ENCODE measurements at places on chromosomes 12 and 14.

GRCh38 chr14:49480053-49480760 lies 106.0 kb downstream of the RPS29 start:
- no peak for DNase-seq

DNA sequence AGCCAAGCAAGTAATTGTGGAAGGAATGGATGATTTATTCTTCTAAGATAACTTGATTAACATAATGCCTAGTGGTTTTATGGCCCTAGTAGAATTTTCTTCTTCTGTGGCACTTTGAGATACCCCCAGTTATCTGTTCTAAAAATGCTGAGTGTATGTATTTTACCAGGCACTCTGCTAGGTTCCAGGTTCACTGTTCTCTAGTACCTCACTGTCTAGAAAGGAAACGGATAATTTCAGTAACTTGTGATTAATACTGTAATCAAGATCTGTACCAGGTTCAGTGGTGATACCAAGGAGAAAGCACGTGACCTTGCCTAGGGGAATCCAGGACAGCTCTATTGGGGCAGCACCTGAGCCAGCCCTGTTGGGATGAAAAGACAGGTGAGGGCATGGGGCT lies 8.0 kb downstream of the ANO6 start:
- DNase-seq = no peak

DNA sequence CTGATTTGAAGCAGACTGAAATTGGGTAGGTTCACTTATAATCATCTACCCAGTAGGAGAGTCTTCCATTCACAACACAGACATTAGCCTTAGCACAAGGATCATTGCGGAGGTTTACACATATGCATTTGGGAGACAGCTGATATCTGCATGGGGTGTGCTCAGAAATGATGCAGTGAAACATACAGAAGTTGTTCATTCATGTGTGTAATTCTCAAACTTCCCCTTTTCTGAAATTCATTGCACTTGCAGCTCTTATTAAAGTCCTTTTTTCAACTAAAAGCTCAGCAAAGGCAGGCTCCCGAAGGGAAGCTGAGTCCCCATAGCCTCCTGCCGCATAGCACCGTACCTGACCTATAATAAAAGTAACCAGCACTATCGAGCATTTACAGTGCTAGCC lies 218.3 kb upstream of the CRY1 start:
- DNase-seq = no peak

GRCh38 chr12:86666316-86666715 lies 410.1 kb upstream of the MGAT4C start:
- no peak for DNase-seq

DNA sequence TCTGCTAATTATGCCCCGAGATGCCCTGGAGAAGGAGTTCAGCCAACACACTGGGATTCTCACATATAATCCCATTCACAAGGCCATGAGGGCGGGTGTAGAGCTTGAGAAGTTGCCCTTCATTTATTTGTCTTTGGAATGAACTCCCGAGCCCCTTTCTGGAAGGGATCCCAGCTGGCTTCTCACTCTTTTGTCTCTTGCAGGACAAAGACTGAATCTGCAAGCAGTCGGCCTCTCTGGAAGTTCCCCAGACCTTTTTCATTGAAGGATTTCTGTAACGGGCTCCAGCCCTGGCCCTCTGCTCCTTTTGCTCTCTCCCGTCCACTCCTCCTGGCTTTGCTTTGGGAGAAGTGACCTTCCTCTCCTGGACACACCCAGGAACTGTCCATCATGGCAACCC lies 163.3 kb upstream of the SFSWAP start:
- DNase-seq = no peak

GRCh38 chr14:51501746-51502145 lies 150.0 kb upstream of the FRMD6 start:
- DNase-seq = no peak

DNA sequence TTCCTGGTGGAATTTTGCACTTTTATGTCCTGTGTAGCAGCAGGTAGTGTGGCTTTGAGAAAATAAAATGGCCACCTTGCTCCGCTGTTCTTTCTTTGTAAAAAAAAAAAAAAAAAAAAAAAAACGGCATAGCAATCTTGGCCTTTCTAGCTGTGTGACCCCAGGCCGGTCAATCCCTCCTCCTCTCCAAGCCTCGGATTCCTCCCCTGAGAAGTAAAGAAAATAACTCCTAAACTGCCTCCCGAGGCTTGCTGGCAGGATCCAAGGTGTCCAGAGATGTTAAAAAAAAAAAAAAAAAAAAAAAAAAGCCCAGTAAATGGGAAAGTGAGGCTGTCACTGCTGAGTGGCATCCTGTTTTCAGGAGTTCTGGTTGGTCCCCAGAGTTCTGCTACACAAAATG lies 23.9 kb upstream of the MAP1LC3B2 start:
- no peak for DNase-seq

- DNase-seq = no peak
These were observed 37.8 kb downstream of the TMX1 start for GRCh38 chr14:51277753-51278415.

GRCh38 chr12:120103371-120103770 lies 13.2 kb downstream of the RAB35 start:
- no peak for DNase-seq

DNA sequence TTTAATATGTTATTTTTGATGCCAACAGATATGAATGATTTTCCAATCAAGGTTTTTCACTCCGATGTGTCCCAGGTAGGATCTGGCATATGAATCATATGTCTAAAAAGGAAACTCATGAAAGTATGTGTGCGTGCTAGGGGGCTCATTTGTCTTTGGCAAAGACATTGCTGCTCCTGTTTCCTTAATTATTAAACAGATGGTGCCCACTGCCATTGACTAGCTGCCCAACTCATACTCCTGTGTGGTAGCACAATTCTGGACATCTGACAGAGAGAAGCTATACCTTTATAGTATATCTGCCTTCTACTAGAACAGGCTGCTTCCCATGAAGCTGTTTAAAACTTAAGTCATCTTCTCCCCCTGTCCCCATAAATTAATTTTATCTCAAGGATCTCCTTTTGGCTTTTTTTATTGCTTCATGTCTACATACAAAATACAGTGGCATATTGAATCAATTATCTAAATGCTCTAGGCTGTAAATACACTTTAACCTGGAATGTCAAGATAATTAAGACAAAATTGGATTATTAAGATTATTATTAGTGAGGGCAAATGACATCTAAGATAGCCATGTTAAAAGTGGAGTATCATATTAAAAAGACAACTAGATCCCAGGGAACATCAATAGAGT lies 1.4 kb upstream of the PDE3A start:
- DNase-seq = no peak

GRCh38 chr14:91858536-91859275 lies 8.6 kb downstream of the TC2N start:
- DNase-seq = no peak

DNA sequence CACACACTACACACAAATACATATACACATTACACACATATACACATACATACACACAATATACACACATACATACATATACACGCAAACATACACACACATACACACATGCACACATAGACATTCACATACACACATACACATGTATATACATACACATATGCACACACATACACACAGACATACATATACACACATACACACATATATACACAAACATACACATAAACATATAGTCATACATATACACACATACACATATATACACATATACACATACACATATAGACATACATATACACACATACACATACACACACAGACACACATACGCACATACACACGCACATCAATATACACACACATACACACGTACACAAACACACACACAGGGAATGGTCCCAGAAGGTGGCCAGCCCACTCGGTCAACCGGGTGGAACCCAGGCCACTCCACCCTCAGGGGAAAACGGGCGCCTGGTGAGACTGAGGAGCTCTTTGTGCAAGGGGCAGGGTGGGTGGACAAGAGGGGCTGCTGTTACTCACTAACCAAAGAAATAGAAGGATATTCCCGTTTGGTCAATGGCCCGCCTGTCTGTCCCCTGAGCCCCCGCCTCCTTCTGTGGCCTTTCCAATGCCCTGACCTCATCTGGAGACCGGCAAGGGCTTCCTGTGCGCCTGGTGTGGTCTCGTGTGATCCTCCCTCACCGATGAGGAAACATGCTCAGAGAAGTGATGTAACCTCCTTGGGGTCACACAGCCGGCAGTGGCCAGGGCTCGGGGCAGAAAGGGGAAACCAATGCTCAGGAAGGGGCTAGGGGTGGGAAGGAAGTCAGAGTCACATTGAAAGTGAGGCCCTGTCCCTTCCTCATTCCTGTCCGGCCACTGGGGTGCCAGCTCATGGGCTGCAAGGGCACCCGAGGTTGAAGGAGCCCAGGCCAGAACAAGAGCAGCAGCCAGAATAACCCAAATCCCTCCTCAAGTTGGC lies 5.3 kb downstream of the TRPV4 start:
- DNase-seq = no peak

DNA sequence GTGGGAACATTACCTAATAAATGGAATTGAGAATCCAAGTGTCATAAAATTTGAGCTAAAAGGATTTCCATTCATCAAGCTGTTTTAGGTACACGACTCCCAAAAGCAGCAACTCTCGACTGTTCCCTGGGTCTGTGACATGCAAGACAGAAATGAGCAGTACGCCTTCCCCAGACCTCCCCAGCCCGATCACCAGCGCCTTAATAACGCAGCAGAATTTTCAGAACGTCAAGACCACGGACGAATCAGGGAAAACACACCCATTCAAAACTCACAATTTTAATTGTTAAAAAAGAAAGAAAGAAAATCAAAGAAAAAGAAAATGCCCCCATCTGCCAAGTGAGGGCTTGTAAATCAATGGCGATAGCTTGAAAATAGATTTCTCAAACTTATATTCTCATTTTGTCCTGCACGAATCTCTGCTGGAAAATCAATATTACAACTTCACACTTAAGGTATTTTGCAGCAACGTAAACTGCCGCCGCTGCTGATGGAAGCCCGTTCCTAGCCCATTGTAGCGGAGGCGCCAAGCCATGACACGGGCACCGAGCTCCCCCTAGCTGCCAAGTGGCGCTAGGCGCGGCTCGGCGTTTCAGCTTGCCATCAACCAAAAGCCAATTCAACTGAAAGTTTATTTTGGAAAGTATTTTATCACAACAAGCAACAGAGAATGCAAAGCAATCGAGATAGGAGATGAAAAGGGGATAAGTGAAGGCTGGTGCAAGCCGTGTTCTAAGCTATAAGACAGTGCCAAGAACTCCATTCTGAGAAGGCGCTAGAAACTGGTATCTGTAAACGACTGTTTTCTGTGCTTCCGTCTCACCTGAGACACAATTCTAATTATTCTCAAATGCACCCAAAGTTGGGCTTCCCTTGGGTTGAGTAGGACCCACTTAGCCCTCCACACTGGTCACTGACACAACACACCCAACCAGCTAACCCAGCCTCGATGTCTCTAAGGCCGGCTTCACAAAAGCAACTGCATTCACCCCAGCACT lies 5.5 kb downstream of the BCL11B start:
- peak; percentile 78 for DNase-seq

DNA sequence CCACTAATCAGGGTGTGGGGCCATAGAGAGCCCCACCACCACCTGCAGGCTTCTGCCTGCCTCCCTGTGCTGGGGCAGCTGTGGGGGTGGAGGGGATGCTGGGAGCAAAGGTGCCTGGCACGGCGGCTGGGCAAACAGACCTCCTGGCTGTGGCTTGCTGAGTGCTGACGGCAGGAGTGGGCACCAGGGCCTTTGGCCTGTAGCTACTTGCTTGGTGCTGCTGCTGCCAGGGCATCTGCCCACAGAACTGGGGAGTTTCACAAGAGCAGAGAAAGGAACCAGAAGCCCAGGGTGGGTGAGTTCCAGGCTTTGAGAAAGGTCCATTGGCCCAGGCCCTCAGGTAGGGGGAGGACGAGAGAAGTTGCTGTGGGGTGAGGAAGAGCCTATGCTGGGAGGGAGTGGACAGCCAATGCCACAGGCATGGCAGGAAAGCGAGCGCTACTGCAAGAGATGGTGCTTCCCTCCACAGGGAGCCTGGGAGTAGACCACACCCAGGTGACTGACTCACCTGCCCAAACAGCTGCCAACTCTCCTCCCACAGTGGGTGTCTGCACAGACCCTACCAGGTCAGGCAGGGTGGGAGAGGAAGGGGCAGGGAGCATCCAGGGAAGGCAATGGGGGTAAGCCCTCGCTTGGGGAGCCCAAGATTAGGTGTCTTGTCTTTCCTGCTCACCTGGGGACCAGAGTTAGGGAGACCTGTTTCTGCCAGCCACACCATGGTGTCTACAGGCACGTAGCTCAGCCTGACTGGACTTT lies 39.0 kb upstream of the HDAC7 start:
- DNase-seq = no peak

GRCh38 chr12:131133994-131134393 lies 180.3 kb downstream of the ADGRD1 start:
- DNase-seq = no peak

DNA sequence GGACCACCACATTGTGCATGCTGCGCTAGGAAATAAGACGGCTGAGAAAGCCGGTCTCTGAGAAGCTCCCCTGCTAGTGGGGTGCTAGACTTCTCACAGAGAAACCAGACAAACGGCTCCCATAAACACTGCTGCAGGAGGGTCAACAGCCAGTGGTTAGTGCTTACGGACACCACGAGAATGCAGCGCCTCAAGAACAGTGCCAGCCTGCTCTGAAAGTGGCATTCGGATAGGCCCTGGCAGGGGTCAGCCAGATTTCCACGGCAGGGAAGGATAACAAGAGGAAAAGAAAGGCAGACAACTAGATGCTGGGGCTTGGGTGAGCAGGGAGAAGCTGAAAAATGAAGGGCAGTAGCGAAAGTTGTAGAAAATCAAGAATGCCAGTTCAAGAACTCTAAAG lies 26.4 kb downstream of the PPTC7 start:
- DNase-seq = no peak

- no peak for DNase-seq
These were observed 21.9 kb downstream of the YBX3 start for GRCh38 chr12:10701131-10701681.

DNA sequence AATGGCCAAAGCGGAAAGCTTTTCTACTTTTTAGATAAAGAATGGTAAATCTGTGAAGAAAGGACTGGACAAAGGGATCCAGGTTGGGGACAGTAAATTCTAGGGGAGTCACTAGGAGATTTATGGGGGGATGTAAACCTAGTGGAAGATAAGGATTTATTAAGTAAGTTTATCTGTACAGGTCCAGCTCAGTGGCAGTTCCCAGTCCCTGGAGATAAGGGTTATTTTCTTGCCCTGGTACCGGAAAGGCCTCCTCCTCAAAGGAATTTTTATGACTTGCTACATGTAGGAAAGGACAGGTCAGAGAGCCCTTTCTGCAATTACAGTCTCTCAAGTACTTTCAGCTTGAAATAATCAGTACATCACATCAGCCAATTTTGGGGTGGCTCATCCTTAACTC lies 72.6 kb upstream of the BICD1 start:
- DNase-seq = no peak

- no peak for DNase-seq
These were observed 94.1 kb downstream of the PHETA1 start for GRCh38 chr12:111274777-111275176.

- no peak for DNase-seq
These were observed 1.6 kb downstream of the MLEC start for GRCh38 chr12:120688527-120689071.

DNA sequence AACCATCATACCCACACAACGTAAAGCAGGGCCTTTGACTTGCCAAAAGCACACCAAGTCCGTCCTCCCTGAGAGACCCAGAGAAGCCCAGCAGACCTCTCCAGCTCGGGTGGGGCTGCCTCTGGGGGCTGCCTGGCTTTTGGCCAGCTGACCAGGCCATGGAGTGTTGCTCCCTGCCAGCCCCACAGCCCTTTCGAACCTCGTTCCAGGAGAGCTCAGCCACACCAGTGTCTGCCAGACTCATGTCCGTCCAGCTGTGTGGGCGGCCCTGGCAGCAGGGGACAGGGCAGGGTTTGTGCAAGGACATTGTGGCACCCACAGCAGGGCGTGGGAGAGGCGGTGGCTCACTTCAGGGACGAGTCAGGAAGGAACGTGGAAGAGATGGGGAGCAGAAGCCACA lies 22.6 kb upstream of the IRF2BPL start:
- no peak for DNase-seq

GRCh38 chr12:53870117-53870516 lies 68.5 kb upstream of the HOXC13 start:
- DNase-seq = no peak
